GM23248 (cell line): ENCODE measurements at places on chromosomes 7 and 10. TPM values are rescaled to one million over a fixed set of nuclear protein-coding genes. Genes with fewer than 3 reads are reported as not detected.

GRCh38 chr10:119112056-119112455, 8.1 kb downstream of the DENND10 start:
- peak; percentile 87 for DNase-seq

OGDHL gene
- 0.51 TPM in 1 of 2 replicates, not detected in the other for total RNA-seq

- no peak for DNase-seq
These were observed 82.9 kb downstream of the GALNT11 start for GRCh38 chr7:152108359-152108758.

PIP gene
- not detected in 2 replicates for total RNA-seq
